ENCODE measurements at places on chromosomes 7 and 10.

GRCh38 chr7:103704701-103705100 is 258.7 kb upstream of the SLC26A5 start:
- no peak for DNase-seq

GRCh38 chr7:73341877-73342276 is 13.9 kb downstream of the FKBP6 start:
- peak; percentile 40 for DNase-seq

DNA sequence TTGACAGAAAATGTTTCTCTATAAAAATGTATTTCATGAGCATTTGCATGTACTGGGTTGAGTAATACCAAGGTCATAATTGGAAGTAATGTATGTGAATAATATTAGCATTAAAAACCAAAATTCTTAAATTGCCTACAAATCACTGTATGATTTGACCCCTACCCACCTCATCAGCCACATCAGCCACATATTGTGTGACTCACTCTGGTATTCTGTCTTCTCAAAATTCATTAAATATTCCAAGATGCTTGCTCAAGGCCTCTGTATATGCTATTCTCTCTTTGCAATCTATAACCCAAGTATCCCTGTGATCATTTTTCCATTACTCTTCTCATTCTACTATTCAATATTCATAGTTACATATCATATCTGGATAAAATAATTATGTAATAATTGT is 21.4 kb downstream of the POT1 start:
- no peak for DNase-seq

DNA sequence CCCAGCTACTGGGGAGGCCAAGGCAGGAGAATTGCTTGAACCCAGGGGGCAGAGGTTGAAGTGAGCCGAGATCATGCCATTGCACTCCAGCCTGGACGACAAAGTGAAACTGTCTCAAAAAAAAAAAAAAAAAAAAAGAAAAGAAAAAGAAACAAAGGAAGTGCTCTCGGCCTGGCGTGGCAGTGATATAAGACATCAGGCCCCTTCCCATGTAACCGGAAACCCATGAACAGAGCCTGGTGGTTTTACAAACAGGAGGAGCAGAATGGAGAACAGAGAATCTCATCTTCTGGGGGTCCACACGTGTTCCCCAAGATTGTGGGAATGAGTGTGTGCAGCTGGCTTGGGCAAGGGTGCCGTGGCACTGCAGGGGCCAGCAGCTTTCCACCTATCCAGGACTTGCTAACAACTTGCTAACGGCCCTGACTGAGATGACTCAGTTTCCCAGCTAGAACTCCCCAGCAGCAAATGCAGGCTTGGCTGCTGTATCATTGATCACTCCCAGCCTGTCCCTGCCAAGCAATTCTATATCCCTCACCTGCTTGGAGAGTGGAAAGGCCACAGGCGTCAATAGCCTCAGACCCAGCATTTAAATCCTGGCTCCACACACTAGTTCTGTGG is 103.0 kb downstream of the COL26A1 start:
- no peak for DNase-seq

- DNase-seq: no peak
Measured at GRCh38 chr10:29657719-29658274, 23.0 kb upstream of the SVIL start.

GRCh38 chr10:125953778-125954385 is 57.5 kb downstream of the FANK1 start:
- DNase-seq: no peak

- DNase-seq: no peak
Measured at GRCh38 chr10:1006573-1006972, 18.3 kb downstream of the GTPBP4 start.

- DNase-seq: no peak
Measured at GRCh38 chr10:34002896-34003295, 668.4 kb upstream of the NRP1 start.

GRCh38 chr10:25842146-25842545 is 91.9 kb upstream of the MYO3A start:
- no peak for DNase-seq

- no peak for DNase-seq
Measured at GRCh38 chr10:103969857-103970627, 3.1 kb downstream of the SLK start.
